ENCODE measurements at places on chromosomes 1 and 21. TPM values are rescaled to one million over a fixed set of nuclear protein-coding genes. Genes with fewer than 3 reads are reported as not detected.

The KIF17 gene
- 17.3 TPM for total RNA-seq

The GIPC2 gene
- 32.3 TPM for total RNA-seq

The KIAA0319L gene
- total RNA-seq, result 31.5 TPM

The TTLL10 gene
- total RNA-seq, result not detected

The ANXA9 gene
- not detected for total RNA-seq

The EFNA3 gene
- 1.3 TPM for total RNA-seq

The NT5C1A gene
- total RNA-seq, result not detected

The GALNT2 gene
- total RNA-seq, result 35.7 TPM

The FLG2 gene
- not detected for total RNA-seq

The CD34 gene
- 14.7 TPM for total RNA-seq

The DOP1B gene
- 3.1 TPM for total RNA-seq

DNA sequence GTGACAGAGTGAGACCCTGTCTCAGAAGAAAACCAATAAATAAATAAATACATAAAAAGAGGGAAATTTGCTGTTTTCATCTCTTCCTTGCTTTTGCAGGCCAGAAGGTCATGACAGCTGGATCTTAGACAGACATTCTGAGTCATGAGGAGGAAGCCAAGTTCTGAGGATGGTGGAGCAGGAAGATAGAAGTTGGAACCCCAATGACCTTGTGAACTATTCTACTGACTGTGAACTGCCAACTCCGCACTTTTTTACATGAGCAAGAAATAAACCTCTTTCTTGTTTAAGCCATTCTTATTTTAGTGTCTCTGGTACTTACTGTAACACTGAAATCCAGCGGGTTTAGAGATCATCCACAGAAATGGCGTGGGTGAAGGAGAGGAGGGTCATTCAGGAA, 8.5 kb downstream of the CD84 start:
- no peak for DNase-seq

DNA sequence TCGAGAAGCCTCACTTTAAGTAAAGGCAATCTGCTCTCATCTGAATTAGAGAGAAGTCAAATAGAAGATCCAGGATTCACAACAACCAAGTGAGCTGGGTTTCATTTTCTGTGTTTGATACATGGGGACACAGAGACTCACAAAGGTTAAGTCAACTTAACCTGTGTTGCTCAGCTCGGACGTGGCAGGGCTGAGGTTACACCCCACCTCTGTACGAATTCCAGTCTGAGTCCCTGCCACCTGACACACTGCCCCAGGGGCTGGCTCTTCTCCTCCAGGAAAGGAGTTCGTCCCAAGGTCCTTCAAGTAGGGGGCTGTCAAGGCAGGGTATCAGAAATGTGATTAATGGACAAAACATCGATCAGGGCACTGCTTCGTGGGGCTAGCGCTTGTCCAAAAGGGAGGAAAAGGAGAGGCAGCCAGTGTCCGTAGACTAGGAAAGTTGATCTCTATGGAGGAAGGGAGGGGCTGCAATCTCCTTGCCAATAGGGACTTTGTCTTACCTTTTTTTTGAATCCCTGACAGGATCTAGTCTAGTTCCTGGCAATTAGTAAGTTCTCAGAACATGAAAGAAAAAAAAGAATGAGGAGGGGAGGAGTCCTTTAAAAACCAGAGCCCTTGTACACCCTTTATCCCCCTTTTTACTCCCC, 116.4 kb downstream of the CNIH3 start:
- no peak for DNase-seq

GRCh38 chr21:44875316-44875700, 1.8 kb upstream of the PTTG1IP start:
- peak; percentile 72 for DNase-seq

DNA sequence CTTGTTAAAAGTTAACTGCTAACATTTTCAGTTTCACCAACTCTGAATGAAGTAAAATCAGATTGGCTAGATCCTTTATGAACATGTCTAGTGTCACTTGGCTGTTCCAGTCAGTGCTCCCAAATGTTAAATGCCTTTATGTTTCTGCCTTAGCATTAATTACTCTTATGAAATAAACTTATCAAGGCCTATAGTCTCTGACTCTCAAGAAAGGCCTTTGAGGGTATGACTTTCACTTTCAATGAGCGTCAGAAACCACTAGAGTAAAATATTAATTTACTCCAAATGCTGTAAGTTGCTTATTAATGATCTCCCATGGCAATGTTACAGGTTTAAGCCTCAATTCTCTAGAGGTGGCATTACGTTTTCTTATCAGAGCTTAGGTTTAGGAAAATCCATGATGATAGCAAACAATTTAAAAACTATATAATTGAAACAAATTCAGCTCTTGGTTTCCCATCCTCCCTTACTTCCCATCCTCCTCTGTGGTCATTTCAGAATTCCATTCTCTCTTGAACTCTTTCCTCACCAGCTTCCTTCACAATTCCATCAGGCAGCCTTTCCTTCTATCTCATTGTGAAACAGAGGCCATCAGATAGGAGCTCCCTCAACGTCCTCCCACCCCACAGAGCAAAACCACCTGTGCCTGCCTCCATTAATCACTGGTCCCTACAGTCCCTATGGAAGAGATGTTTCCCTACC, 108.6 kb upstream of the COP1 start:
- DNase-seq, result no peak

GRCh38 chr1:154714052-154714623, 106.2 kb upstream of the ADAR start:
- no peak for DNase-seq

GRCh38 chr1:193189442-193190095, 3.2 kb upstream of the B3GALT2 start:
- no peak for DNase-seq

GRCh38 chr1:20483833-20484518, 2.0 kb downstream of the CAMK2N1 start:
- peak; percentile 16 for DNase-seq

DNA sequence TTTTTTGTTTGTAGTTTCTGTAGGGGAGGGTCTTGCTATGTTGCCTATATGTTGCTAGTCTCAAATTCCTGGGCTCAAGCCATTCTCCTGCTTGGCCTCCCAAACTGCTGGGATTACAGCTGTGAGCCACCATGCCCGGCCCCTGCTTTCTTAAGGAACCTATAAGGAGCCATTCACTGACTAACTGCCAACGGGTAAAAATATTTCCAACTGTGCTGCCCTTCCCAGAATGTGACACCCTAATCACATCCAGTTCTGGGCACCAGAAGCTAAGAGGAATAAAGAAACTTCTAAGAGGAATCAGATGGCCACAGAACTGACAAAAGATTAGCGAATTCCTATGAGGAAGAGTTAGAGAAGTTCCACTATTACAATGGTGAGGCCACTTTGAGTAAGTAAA, 6.4 kb downstream of the SYPL2 start:
- DNase-seq, result no peak

- no peak for DNase-seq
These were observed 79.4 kb downstream of the SAMSN1 start for GRCh38 chr21:14466715-14467114.

- DNase-seq, result peak; percentile 84
These were observed 59.8 kb downstream of the IL12RB2 start for GRCh38 chr1:67367370-67368045.

DNA sequence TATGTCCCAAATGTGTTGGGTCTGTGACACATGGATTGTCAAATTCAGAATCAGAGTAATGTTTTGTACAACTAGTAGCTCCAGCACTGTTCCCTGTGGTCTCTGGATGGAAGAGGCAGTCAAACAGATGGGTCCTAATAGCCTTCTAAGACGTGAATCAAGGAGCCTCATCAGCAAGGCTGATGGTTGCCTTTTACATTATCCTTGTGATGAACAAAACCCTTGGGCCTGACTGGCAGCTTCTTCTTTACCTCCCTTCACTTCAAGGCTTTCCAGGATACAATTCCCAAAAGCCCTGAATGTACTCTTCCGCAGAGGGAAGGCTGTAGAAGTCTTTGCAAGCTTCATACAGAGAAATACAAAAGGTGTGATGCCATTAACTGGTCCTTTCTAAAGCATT, 633.3 kb downstream of the USP25 start:
- DNase-seq, result no peak

DNA sequence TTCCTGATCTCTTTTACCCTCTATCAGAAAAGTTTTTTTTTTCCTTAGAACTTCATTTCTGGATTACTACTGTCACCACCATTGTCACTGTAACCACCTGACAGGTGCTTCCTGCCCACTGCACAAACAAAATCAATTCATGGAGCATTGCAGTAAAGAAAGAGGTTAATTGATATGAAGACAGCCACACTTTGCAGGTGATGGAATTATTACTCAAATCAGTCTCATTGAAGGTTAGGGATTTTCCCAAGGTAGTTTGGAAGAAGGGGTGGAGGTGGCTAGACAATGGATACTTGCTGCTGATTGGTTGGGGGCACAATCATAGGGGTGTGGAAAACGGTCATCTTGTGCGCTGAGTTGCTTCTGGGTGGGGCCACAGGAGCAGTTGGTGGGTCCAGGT, 230.8 kb upstream of the CACYBP start:
- DNase-seq, result no peak

DNA sequence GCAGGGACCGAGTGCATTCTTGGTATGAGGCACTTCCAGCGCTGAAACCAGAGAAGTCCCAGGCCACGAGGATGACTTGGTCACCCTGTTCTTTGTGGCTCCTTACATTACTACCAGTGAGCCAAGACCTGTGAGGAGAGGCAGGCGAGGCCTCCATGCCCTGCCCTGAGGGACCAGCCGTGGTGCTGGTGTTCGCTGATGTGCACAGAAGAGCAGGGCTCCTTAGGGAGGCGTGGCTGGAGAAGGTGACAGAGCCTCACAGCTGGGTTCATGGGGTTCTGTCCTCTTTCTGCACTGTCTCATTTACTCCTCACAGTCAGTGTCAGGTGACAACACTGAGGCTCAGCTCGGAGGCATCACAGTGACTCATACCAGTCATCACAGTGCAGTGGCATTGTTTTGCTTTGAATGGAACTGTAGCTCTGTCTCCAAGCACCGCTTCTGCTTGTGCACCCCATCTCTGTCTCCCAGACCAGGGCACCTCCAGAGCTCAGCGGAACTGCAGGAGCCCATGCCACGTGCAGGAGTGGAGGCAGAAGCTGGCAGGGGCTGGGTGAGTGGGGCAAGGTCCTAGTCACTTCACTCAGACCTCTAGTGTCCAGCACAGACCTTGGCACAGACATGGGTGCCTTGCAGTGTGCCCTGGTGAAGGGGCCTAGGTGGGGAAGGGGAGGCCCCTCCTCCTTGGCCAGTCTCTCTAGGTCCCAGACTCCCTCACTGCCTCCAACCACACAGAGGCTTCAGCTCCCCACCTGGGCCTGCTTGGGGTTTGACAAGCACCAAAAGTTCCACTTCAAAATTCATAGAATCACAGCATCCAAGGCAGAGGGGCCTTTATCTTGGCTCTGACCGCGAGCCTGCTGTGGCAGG, 310.9 kb downstream of the MATN1 start:
- no peak for DNase-seq

GRCh38 chr1:2919841-2920240, 101.4 kb upstream of the ACTRT2 start:
- no peak for DNase-seq

DNA sequence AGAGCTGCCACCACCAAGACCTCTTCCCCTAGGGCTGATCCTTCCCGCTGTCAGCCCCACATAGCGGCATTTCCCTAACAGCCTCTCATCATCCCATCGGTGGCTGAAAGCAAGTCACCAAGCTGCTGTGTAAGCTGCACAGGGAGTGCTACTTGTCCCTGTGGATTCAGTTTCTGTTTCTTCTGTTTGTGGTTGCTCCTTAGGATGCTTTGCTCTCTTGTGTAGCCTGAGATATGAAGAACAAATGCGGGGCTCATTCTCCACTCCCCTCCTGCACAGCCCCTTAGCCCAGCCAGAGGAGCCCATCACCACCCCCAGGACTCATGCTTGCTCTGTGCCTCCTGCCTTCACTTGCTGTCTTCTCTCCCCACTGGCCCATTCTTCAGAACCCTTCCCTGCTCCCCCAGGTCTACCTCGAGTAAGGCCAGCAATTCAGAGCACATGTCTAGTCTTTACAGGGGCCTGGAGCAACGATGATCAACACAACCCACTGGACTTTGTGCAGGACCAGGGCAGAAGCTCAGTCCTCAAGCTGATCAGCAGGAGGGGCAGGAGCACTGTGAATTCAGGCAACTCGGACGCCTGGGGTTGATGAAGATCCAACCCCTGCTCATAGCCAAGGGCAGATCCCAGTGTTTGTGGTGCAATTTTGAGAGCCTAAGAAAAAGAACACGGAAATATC, 82.6 kb upstream of the GALNT2 start:
- no peak for DNase-seq

- no peak for DNase-seq
These were observed 222.8 kb downstream of the HLX start for GRCh38 chr1:221101807-221102605.

GRCh38 chr1:1434824-1435105, 725 bp upstream of the VWA1 start:
- no peak for DNase-seq

DNA sequence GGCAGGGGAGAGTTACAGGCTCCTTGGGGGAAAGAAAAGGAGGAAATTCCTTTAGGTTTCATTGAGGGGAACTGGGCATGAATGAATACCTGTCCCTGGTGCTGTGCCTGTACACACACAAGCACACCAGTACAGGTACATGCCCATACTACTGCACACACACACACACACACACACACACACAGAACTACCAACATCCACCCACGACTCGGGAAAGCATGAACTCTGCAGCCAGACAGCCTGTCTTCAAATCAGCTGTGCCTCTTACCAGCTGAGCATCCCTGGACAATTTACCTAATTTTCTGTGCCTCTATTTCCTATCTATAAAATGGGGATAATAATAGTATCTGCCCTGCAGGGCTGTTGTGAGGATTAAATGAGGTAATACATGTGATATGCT, 7.2 kb upstream of the GRIK3 start:
- DNase-seq, result no peak

DNA sequence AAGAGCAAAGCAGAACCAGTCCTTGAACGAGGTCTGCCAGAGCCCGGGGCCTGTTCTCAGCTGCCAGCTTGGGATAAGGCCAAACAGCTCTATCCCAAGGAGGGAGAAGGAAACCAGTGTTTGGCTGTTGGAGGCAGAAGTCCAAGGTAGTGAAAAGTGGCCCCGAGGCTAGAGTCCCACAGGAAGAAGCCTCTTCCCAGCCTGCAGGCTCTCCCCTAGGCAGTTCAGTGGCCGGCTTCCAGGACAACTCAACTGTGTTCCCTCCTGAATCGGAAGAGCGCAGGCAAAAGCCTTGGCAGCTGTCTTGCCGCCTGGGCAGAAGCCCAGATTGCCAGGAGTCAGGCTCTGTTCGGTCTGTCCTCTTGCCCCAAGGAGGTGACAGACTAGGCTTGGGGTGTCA, 19.3 kb downstream of the QSOX1 start:
- no peak for DNase-seq

GRCh38 chr1:52237430-52237829, 95.5 kb downstream of the ZFYVE9 start:
- peak; percentile 78 for DNase-seq

DNA sequence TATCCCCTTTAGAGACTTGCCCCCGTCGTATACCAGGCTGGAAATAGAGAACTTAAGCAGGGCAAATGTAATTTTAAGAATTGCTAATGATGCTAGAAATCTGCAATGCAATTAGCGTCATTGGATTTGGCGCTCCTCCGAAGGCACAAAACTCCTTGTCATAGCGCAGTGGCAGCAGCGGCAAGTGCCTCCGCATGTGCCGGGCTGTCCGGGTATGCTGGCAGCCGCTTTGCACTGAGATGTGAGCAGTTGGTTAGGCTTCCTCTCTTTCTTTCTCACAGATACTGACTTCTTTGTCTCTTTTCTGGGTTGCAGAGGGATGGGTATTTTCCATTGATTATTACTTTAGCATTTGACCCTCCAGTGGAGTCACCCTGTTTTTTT, 193.4 kb upstream of the LMO4 start:
- DNase-seq, result no peak
